NCI-H2107 (cell line): ENCODE measurements at places on chromosomes 6 and 20.

DNA sequence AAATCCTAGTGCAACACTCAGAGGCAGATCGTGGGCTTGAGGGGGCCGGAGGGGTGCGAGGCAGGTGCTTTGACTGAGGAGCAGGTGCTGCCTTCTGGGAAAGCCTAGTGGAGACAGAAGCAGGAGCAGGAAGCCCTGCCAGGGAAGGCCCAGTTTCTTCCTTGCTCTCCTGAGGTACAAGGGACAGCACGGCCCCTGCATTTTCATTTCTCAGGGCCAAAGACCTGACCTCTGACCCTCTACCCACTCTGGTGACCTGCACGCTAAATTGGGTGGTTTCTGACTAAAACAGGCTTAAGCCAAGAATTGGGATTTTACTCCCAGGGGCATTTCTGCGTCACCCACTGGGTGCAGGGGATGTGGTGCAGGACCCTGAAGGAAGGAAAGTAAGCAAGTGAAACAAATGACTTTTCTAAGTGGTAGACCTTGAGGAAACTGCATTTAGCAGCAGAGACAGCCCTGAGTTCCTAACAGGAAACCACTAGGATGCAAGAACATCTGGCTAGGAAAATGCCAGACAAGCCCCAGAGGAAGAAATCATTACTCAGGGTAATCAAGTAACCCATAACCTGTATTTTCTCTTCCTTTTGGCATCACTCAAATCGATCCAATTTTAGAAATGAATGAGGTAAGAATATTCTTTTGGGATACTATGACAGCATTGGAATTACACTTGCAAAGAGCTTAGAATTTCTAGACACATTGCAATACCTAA is 141.7 kb downstream of the CD164 start:
- no peak for DNase-seq

- no peak for DNase-seq
Observed at GRCh38 chr6:166202321-166202733, 34.7 kb upstream of the TBXT start.

DNA sequence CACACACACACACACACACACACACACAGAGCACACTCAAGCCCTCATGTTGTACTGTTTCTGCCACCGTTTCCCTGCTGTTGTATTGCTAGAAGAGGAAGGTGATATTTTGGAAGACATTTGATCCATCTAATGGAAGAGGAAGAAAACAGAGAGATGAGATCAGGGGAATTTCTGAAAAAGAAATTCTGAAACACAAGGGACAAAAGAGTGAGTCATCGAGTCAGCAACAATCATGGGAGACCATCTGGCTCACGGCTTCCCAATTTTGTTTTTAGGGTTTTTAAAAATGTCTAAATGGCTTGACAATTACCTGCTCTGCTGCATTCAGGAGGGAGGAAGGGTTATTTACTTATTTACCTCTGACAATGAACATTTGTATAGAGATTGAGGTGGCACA is 22.0 kb downstream of the SOX4 start:
- DNase-seq, result no peak

DNA sequence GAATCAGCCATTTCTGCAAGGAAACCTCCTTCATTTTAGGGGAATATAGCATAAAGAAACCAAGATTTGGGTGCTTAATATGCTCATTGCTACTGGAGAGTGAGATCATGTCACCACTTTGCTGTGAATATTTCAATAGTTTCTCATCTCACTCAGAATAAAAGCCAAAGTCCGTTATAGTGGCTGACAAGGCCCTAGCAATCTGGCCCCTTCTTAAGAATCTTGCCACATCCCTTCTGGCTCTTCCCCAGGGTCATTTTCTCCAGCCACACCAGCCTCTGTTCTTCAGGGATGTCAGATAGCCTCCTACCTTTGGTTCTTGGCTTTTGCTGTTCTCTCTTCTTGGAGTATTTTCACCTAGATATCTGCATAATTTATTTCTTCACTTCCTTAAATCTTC is 24.8 kb upstream of the MLIP start:
- DNase-seq, result no peak

- DNase-seq, result no peak
Observed at GRCh38 chr6:83185096-83185495, 8.0 kb downstream of the PGM3 start.

GRCh38 chr20:62832212-62832922 is 15.5 kb downstream of the COL9A3 start:
- no peak for DNase-seq

DNA sequence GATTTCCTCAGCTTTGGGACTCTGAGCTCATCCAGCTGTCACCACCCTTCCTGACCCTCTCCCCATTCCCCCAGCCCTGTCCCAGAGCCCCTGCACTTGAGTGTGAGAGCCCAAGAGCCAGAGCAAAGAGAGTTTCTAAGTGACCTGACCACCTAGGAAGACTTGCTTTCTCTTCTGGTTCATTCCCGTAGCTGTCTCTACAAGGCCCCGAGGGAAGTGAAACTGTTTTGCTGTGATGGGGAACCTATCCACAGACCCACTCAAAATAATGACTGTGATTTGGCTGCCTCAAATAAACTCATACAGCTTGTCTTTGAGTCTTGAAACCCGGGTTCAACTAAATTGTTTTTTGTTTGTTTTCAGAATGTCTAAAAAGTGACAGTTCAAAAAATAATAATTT is 74.6 kb upstream of the XRN2 start:
- no peak for DNase-seq

- DNase-seq, result no peak
Observed at GRCh38 chr6:24489470-24489869, at the start of gene GPLD1. Gene GPLD1, minus strand, starts transcription at chr6:24489578. Its CDS starts 67 bp downstream, at chr6:24489511.

GRCh38 chr20:64048402-64049044 is 916 bp downstream of the SOX18 start:
- no peak for DNase-seq

- no peak for DNase-seq
Observed at GRCh38 chr20:38109591-38110524, 55.2 kb downstream of the TGM2 start.

DNA sequence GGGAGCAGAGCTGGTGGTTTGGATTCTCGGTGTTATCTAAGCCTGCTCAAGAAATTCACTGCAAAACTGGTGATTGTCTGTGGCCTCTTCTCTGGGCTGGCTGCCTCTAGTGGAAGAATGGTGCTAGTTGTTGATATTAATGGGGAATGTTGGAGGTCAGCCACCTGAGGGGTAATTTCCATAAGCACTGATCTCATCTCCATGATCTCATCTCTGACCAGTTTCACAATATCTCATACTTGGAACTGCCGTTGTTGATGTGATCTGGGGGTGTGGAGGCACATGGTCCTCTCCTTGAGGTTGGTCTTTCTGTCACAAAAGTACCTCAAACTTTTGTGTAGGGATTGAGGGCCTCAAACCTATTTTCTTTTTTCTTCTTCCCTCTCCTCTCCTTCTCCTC is 102.6 kb downstream of the CD109 start:
- no peak for DNase-seq

DNA sequence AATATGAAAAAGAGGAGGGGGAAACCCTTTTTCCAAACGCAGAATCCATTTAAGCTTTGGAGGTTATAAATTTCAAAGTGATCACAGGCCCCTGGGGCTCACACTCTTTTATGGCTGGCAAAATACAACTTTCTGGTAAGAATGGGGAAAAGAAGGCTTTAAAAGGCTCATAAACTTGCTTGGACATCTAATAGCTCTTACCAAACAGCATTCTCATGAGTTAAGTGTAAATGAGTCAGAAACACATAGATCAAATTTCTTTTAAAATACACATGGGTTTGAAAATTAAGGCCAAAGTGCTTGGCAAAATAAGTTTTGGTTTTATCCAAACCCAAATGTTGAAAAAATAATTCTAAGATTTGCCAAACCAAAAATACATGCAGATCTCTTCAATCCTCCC is 154.6 kb downstream of the SOBP start:
- no peak for DNase-seq

DNA sequence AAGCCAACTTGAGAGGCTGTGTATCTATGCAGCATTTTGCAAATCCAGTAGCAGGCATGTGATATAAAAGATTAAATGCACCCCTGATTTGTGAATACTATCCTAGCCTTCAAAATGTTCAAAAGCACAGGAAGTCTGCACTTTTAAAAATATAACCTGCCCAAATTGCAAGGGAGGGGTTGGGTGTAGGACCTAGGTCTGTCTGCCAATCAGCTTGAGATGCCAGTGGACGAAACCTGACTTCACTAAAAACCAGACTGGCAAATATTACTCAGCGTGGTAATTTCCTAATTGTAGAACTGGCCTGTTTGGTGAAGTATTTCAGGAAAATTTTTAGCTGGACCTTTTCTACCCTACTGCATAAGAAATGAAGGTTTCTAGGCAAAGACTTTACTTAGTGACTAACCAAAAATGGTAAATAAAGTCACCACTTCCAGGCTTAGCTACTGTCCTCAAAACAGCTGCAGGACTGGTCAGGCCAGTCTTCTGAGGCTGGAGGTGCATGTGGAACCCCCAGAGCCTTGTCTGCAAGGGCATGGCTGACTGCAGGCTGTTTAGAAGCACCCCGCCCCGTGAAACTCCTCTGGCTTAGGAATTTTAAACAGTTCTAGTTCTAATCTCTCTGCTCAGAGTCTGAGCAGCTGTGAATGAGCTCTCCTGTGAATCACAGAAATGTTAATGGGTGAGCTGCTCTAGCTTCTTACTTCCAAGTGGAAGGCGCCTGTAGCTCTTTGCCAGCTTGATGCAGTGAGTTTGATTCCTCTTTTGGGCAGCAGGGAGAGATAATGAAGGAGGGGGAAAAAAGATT is 104.4 kb upstream of the ESR1 start:
- no peak for DNase-seq

GRCh38 chr6:89542081-89542857 is 96.3 kb downstream of the LYRM2 start:
- DNase-seq, result no peak

- DNase-seq, result no peak
Observed at GRCh38 chr6:38566295-38567030, 73.3 kb downstream of the BTBD9 start.

DNA sequence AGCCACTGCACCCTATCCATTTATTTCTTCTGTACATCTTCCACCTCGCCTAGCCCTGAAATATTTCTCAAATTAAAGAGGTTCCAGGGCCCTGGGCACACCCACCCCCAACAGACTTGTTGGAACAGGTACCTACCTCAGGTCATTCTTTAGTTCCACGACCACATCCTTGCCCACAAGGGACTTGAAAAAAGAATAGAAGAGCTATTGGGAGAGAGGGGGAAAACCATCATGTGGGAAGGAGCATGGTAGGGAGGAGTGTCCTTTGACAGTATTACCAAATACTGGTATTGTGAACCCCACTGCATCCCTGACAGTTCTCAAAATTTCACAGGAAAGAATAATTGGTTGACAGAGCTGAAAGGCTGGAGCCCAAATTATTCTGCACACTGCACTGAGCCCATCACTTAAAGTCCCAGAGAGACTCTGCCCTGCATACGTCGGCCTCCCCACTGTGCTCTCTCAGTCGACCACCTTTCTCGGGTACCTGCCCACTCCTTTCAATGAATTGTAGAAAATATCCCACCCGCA is 762 bp downstream of the LSM2 start:
- DNase-seq, result no peak

- DNase-seq, result no peak
Observed at GRCh38 chr6:96164802-96165201, 149.0 kb downstream of the FUT9 start.

DNA sequence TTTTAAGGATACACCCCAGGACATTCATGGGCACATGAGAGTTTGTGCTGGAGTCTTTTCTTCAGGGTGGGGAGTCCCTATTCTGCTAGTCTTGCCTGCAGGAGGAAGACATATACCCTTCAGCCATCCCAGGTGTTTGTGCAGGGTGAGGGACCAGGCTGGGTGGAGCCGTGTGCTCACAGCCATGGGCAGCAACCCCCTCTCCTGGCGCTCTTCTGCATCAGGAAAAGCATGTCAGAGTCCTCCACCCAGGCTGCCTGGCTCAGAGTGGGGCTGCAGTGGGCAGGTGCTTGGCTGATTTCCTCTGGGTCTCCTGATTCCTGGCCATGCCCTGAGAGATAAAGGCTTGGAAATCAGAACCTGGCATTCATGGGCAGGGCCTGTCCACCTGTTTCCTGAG is 22.7 kb upstream of the MLN start:
- no peak for DNase-seq

DNA sequence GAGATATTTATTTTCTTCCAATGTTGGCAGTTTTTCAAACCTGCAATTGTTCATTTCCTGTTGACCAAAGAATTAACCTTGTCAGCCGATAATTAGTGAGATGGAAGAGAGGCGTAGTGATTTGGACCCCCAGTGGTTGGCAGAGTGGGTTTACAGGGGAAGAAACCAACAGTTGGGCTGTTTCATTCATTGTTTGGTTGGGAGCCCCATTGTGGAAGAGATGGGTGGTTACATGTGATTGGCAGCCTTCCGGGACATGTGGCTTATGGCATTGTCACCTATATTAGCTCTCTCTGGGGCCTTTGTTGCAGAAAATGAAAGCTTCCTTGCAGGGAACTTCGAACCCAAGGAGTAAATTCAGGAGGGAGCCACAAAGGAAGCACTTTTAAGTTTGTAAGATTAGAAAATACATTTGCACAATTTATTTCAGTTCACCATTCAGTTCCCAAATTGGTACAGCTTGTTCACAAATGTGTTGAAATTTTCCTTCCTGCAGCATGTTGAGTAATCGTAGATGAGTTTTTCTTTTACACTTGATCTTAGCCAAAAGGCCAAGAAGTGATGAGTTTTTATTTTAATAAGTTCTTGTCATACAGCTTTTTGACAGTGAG is 50.3 kb upstream of the CDKAL1 start:
- DNase-seq, result no peak

- DNase-seq, result no peak
Observed at GRCh38 chr6:30893001-30893591, 8.8 kb downstream of the DDR1 start.

DNA sequence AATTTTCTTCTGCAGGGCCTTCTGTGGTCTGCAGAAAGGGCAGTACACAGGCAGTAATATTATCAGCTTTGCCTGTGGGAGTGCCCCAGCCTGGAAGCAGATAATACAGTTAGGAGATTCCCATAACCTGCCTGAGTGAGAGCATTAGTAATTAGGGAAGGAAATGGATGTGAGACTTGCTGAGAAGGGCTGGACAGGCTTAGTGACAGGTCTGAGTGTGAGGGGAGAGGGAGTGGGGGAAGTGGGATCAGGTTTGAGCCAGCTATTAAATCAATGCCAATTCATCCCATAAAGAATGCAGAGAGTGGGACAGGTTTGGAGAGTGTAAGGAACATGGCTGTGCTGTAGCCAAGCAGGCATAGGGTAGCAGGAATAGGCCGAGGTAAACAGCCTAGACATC is 10.1 kb upstream of the CFAP206 start:
- DNase-seq, result no peak

DNA sequence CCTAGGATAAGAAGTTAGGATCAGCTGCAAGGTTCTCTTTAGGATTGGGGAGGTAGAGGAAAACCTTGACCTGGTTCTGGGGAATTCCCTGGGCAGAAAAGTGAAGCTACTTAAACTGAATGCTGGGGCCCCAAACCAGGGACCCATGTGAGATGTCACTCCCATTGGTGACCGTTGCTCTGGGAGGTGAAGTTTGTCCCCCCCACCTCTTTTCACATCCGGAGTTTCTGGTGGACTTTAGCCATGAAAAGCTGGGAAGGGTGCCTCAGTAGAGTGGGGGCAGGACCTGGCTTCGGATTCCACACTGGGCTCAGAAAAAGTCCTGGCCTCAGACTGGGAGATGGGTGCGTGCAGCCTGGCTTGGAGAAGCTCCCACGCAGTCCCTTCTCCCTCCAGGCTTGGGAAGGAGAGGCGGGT is 13.2 kb downstream of the TJAP1 start:
- no peak for DNase-seq

GRCh38 chr6:39493777-39494176 is 171.3 kb upstream of the KCNK16 start:
- no peak for DNase-seq

GRCh38 chr6:33661106-33661838 is 40.1 kb downstream of the ITPR3 start:
- DNase-seq, result no peak

GRCh38 chr6:88358846-88359245 is 192.7 kb upstream of the CNR1 start:
- no peak for DNase-seq
